ENCODE measurements at places on chromosomes 6 and 20.

DNA sequence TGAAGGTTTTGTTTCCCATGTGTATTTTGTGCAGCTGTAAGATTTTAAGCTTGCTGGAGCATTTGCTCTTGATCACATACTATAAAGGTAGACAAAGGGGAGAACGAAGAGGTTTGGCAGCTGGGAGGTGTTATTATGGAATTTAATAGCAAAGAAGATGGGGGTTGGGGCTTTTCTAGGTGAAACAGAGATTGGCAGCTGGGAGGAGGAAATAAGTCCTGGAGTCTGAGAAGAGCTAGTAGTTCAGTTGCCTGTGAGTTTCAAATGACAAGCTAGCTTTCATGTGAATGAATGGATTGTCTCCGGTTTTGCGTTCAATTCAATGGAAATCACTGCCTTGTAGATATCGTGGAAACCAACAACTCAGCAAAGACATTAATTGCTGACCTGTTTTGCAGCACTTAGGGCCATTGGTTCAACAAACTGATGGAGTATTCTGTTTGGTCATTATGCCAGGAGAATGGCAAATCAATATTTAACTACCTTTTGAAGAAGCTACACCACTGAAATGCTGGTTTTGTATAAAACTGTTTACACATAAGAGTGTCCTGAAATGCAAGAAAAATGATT is 38.1 kb upstream of the FLRT3 start:
- DNase-seq: no peak

- no peak for DNase-seq
Observed at GRCh38 chr20:48659858-48660257, 167.9 kb downstream of the PREX1 start.

DNA sequence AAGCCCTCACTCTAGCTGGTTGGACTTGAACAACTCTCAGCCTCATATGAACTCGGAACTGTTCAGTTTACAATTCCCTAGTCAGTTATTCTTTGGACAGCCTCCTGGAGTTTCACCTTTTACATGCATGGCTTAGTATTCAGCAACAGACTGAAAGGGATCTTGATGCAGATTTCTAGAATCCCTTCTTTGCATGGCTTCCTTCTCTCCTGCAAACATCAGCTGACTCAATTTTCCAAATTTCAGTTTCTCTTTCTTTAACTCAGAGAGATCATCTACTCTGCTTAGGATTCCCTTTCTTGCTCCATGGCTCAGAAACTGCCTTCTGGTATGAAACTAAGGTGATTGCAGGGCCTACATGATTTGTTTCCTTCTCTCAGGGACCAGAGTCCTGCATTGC is 99.6 kb downstream of the CEP57L1 start:
- no peak for DNase-seq

GRCh38 chr20:47740862-47741184 is 44.5 kb downstream of the SULF2 start:
- DNase-seq: no peak

- DNase-seq: no peak
Observed at GRCh38 chr6:25899580-25900408, 25.8 kb upstream of the SLC17A3 start.

GRCh38 chr20:10596710-10597121 is 77.1 kb downstream of the JAG1 start:
- no peak for DNase-seq

DNA sequence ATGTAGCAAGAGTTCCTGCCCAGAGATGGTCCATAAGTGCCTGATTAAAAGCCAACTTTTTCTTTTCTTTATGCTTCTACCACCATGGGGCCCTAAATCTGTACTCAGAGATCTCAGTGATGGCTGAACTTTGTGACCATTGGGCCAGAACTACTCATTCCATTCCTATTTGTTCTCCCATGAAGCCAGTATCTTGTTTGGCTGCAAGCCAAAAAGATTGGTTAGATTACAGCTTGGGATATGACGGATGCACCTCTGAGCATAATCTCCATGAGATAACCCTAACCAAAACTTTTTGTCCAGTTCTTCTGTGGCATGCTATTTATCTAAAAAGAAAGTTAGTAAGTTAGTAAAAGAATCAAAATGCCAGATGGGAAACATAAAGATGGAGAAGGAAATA is 72.2 kb downstream of the PLCB4 start:
- no peak for DNase-seq

DNA sequence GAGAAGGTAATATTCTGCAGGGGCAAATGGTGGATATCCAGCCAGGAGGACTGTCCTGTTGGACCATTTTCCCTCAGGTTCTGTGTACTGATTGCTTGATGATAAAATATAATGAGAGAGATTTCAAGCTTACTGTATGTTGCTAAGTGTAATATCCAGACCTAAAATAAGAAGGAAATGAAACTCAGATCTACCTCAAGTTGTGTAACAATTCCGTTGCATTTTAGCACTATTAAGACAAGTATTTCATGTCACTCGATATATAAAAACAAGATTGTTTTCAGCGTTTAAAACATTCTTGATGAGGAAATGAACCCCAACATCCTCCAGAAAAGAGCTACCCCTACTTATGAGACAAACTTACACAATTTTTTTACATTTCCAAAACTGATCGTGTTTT is 57.2 kb downstream of the RGS17 start:
- no peak for DNase-seq

DNA sequence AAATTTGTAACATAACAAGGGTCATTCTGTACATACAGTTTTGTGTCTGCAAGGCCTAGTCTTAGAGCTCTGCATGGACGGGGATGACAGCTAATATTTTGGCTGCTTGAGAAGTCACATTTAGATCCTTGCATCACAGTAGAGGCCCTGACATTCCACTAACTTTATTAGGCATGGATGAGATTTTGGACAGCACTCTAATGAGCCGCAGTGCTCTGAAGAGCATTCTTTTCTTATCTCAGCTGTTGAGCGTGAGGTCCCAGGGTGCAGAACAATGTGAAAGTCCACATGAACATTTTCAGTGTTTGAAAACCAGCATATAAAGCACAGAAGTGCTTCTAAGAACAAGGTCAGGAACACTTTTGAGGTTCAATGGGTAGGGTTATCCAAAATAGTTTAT is 58.9 kb downstream of the IPCEF1 start:
- no peak for DNase-seq

GRCh38 chr20:60180986-60181385 is 222.8 kb downstream of the CDH26 start:
- no peak for DNase-seq

- DNase-seq: no peak
Observed at GRCh38 chr6:78629154-78629721, 238.1 kb upstream of the IRAK1BP1 start.

DNA sequence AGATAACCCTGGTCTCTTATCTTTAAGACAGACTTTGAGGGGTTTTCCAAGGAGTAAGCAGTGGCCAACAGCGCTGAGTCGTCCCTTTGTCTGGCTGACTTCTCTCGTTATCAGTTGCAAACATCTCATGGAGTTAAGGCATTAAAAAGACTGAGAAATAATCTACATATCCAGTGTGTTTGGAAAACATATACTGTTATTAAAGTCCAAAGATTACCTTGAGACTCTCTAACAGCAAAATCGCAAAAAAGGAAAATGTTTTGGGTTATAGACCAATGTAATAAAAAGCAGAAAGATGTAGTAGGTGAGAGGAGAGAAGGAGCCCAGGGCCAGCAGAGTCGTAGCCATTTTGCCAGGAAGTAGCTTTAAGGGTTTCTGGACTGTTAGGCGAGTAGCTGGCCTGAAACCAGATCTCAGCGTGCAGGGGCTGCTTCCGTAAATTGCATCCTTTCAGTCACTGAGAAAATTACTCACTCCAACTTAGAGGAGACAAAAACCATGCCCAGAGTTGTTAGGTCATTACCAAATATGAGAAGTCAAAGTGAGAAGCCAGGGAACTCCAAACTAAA is 24.6 kb downstream of the MYLK4 start:
- no peak for DNase-seq

DNA sequence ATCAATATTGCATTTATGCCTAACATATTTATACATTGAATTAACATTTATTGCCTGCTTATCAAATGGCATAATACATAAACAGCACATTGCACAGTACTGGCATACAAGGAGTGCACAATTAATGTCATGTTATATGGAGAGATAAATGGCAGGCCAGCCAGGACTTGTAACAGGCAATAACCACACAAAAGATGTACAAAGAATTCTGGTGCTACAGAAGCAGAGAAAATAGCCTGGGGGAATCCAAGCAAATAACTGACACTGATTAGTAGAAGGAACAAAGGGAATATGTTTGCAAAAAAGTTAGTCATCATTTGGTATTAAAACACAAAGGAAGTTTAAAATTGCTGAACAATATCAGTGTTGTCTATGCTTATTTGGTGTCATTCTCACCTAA is 27.3 kb downstream of the COL21A1 start:
- no peak for DNase-seq

DNA sequence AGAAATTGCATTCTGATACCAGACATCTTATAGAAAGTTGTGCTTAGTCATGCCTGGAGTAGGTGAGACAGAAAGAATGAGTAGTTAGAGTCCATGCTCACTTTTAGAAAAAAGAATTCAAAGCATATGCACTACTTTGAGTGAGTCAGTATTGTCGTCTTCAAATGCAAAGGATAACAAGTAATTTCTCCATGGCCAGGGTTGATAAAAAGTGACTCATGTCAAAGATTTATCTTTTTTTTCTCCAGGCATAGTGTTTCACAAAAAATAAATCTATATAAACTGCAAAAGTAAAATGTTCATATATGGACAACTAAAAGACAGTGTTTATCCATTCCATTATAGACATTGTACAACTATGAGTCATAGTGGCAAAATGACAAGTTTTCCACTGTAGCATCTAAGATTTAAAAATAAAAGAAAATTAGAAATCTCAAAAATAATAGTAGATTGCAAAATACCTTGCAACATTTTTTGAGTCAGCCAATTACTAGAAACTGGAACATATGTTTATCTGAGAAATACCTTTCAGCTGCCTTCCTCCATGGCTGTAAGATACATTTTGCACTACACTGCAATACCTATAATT is 329.6 kb downstream of the GRIK2 start:
- no peak for DNase-seq

DNA sequence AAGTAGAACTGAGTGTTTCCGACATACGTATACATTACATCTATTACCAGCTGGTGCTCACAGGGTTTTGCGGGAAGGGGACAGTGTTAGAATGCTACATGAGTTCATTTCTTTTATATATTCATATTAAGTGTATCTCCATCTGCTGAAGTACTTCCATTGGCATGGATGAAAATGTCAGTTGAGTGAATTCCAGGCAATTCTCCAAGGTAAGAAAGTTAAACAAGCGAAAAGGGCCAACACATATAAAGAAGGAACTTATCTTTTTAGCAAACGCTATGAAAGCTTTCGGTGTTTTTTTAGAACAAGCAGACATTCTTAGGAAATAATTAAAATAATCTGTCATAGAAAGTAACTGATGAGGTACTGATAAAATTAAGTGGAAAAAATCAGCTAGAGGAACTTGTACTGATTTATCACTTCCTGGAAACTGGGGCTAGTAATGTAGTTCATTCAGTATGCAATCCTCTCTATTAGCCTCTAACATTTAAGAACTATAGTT is 34.6 kb downstream of the RNF146 start:
- no peak for DNase-seq

Data from mesenteric fat pad (tissue), 1 donor.